ENCODE measurements at places on chromosomes 7 and 10. TPM values are rescaled to one million over a fixed set of nuclear protein-coding genes. Genes with fewer than 3 reads are reported as not detected.

The GIMAP2 gene
- 0.90 TPM for polyA plus RNA-seq

The AKR1C2 gene
- 37.5 TPM for polyA plus RNA-seq

The CALCR gene
- 0.01 TPM for polyA plus RNA-seq

The HECW1 gene
- polyA plus RNA-seq, result 0.11 TPM

The TRDMT1 gene
- polyA plus RNA-seq, result 0.81 TPM

The GDI2 gene
- 58.2 TPM for polyA plus RNA-seq

The NYAP1 gene
- polyA plus RNA-seq, result 1.3 TPM

The PRKAR1B gene
- polyA plus RNA-seq, result 10.4 TPM

The ANKRD22 gene
- polyA plus RNA-seq, result 46.0 TPM

The CHRM2 gene
- polyA plus RNA-seq, result 0.04 TPM

The MORN4 gene
- 1.8 TPM for polyA plus RNA-seq

The ELAPOR2 gene
- polyA plus RNA-seq, result 1.8 TPM

The ACBD7 gene
- polyA plus RNA-seq, result 0.10 TPM

The VTI1A gene
- polyA plus RNA-seq, result 10.6 TPM

The CYP2C19 gene
- polyA plus RNA-seq, result 3.0 TPM

The PTPRE gene
- 5.5 TPM for polyA plus RNA-seq

All from esophagus (tissue), 2 donors.